ENCODE measurements at places on chromosomes 2 and 18. TPM values are rescaled to one million over a fixed set of nuclear protein-coding genes. Genes with fewer than 3 reads are reported as not detected.

- no peak for DNase-seq
These were observed 180.3 kb downstream of the ANKRD44 start for GRCh38 chr2:197130318-197130717.

DNA sequence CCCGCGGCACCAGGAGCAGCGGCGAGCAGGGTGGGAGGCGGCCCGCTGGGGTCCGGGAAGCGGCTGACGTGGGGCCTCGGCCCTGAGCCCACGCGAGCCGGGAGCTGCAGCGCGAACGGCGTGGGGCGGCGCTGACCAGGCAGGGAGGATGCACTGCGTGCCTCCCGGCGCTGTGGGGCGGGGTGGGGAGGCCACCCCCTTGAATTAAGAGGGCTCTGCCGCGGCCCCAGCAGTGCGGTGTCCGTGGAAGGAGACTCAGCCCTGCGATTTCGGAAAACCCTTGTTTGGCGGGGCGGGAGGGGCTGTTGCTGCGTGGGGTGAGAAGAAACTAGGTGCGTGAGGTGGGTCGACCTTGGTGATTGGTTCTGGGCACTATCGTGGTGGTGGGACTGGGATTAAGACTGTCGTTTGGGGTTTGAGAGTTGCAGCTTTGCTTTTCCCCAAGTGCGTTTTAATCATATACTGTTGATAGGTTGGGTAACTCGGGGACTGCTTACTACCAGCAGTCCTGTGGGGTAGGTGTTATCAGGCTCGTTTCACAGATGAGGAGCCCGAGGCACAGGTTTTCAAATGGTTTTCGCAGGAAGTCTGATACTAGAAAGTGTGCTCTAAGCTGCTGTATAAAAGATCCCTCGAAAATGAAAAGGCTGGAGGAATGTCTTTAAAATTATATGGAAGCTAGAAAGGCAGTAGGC lies 722 bp downstream of the ACSL3 start:
- DNase-seq = peak; percentile 76

KYNU gene
- 0.37 TPM for total RNA-seq

ZNF521 gene
- total RNA-seq = 4.1 TPM

LAMA3 gene
- total RNA-seq = 6.7 TPM

Data from pancreas (tissue), 10 donors.